ENCODE measurements at places on chromosomes 2 and 18.

DNA sequence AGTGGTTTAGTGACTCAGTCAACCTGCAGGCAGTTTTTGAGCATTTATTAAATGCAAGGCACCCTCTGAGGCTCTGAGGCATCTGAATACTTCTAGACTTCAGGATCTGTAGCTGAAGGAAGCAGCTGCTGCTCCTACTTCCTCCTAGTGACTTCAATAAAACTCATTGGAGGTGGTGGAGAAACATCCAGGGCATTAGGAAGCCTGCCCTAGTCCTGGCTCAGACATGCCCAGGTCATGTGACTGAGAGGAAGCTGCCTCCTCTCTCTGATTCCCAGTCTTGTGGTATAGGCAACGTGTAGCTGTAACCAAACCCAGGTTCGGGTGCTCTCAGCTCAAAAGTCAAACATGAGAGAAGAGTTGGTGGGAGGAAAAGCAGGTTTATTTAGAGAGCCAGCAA is 287.2 kb upstream of the GYPC start:
- DNase-seq = peak; percentile 51

DNA sequence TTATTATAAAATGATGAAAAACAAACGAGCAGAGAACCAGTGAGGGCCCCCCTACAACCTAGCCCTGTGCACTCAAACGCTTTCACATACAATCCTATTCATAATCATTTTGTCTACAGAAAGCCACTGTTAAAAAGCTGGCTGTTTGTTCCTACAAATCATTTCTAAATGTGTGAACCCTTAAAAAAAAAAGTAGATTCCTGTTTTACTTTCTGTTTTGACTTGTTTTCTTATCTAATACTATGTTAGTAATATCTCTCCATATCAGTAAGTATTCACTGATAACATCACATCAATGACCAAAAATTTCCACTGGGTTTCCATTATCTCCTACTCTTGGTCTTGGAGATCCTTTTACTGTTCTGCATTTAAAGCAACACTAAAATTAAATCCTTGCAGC is 128.8 kb upstream of the TTC39C start:
- DNase-seq = no peak

DNA sequence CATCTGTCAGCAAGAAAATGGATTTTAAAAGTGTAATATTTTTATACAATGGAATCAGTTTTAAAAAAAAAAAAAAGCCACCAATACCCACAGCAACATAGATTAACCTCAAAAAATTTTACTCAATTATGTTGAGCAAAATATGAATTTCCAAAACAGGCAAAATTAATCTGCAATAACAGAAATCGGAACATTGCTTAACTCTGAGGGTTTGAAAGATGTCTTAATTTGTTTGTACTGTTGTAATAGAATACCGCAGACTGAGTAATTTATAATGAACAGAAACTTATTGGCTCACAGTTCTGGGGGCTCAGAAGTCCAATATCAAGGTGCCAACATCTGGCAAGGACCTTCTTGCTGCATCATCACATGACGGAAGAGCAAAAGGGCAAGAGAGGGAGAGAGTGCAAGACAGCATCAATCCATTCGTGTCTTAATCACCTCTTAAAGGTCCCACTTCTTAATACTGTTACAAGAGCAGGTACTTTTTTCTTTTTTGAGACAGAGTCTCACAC is 31.8 kb upstream of the TNFAIP6 start:
- no peak for DNase-seq

- DNase-seq = no peak
These were observed 38.6 kb downstream of the SNORC start for GRCh38 chr2:232908695-232909094.

DNA sequence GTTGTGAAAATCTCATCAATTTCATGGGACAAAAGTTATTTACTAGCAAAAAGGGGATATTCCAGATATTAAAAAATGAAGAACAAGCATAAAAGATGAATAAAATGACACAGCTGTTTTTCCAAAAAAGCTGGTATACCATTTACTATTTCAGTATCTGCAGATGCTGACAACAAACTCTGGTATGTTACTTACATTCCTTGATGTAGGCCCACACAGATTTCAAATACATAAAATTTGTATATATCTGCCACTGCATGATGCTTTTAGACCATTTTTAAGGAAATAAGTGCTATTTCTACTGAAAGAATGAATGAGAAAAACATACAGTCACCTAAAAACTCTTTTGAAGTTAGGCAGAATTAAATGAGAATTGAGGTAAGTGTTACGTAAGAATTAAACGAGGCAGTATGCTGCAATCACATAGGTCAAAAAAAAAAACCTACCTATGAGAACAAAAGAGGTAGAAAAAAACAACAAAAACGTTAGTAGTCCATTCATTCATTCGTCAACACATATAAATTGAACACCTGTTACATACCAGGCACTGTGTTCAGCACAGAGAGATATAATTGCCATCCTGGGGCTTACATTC is 32.5 kb downstream of the ARL5A start:
- DNase-seq = no peak

- no peak for DNase-seq
These were observed 61.4 kb downstream of the BCL2L11 start for GRCh38 chr2:111182121-111182520.

GRCh38 chr2:222866358-222866960 is 5.6 kb downstream of the ACSL3 start:
- no peak for DNase-seq

DNA sequence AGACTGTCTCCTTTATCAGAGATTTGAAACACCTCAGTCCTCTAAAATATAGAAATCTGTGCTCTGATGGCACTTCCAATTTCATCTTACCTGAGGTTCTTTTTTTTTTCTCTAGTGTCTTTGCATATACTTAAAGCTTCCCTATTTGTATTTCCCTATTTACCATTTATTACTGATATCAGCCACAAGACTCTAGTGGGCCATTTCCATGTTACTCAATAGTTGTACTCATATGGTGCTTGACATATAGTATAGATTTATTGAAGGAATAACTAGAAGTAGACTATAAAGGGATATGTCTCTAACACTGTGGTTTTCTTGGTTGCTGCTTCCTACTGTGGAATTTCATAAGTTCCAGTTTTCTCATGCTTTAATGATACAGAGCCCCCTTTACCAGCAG is 3.0 kb downstream of the RBM45 start:
- no peak for DNase-seq

GRCh38 chr2:173134703-173135102 is 59.1 kb downstream of the MAP3K20 start:
- peak; percentile 76 for DNase-seq

DNA sequence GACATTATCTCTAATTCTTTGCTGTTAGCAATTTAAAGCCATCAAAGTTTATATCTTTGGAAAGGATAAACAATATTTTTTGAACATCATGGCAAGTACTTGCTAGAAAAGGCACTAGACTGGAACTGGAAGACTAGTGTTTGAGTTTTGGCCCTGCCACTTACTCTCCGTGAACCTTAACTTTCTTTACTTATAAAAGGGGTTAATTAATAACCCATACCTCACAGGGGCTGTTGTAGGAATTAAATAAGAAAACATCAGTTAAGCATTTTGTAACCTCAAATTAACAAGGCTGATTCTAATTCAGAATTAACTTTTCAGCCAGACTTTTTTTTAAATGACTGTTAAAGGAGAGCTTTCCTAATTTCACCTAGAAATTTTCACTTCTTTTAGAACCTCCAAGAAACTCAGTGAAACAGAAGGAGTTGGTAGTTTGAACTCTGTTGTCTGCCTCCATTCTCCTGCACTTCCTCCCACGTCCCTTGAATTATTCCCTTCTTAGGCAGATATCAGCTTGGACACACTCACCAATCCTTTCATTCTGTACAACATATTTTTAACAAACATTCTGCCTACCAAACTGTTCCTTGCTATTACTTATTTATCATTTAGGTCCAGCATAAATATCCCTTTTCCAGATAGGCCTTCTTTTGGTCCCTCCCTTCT is 79.5 kb downstream of the COX7A2L start:
- DNase-seq = no peak

DNA sequence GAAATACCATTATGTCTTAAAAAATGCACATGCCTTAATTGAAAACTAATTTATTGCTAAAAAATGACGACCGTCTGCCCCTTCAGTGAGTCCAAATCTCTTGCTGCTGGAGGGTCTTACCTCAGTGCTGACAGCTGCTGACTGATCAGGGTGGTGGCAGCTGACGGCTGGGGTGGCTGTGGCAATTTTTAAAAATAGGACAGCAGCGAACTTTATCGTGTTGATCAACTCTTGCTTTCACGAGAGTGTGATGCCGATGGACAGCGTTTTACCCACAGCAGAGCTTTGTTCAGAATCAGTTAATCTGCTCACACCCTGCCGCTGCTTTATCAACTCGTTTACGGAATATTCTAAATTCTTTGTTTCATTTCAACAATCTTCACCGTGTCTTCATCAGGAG is 21.2 kb upstream of the CTDP1 start:
- no peak for DNase-seq

GRCh38 chr2:26363323-26363722 is 16.7 kb upstream of the ADGRF3 start:
- no peak for DNase-seq

- DNase-seq = no peak
These were observed 467.9 kb downstream of the MBD2 start for GRCh38 chr18:53756610-53756972.

DNA sequence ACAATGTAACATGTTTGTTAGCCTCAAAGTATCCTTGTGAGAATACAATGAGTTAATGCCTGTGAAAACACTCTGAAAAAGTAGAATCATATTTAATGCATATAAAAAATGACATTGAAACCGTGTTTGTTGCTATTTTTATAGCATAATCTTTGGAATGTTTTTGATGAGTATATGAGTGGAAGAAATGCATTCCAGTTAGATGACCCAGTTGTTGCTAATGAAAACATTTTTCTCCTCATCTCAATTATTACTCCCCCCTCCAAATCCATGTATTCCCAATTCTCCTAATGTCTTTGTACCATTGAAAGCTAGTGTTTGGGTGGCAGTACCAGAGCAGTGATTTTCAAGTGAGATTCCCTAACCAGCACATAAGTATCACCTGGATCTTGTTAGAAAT is 67.1 kb upstream of the DSEL start:
- no peak for DNase-seq
